ENCODE measurements at places on chromosomes 16 and 17.
A peak's percentile ranks its signal among the peaks of the same experiment; 100 is the strongest.

DNA sequence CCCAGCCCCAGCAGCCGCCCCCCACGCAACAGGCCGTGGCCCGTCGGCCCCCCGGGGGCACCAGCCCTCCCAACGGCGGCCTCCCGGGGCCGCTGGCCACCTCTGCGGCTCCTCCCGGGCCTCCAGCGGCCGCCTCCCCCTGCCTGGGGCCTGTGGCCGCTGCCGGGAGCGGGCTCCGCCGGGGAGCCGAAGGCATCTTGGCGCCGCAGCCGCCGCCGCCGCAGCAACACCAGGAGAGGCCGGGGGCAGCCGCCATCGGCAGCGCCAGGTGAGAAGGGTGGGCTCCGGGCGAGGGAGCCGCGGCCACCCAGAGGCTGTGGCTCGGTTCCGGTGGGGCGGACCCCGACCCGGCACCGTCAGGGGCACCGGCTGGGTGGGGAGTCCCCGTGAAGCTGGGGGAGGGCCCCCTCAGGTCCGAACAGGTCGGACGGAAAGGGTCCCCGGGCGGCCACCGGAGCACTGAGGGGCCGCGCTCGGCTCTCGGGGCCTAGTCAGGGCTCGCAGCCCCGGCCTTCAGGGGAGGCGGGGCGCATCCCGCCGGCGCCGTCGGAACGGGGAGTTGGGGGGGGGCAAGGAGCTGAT, 583 bp downstream of the ATXN2L start:
- no peak for DNase-seq

DNA sequence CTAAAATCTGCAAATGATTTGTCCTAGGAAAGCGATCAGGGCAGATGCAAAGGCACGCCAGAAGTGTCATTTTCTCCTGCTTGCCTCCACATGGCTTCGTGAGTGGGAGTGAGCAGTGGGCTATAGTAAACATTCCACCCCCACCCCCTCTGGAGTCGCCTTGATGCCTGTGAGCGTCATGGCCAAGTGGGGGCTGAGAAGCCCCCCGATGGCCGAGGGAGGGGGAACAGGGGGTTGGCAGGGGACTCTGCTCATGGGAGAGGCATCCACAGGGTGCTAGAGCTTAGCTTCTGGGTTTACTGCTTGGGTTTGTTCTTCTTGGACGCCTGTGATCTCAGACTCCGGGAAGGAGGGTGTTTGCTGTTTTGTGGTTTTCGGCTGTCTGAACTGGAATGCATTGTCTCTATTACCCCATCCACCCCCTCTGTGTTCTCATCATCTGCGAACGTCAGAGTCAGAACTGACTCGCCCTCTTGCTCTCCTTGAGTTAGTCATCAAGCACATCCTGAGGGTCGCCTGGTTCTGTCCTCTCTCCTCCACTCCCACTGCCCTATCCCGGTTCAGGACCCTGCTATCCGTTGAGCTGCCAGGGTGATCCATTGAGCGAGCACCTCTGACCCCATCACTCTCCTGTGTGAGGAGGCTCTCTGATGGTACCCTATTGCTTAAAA, 15.4 kb downstream of the TNS4 start:
- DNase-seq = no peak

- no peak for DNase-seq
These were observed 28.4 kb downstream of the BAIAP2 start for GRCh38 chr17:81063106-81064093.

DNA sequence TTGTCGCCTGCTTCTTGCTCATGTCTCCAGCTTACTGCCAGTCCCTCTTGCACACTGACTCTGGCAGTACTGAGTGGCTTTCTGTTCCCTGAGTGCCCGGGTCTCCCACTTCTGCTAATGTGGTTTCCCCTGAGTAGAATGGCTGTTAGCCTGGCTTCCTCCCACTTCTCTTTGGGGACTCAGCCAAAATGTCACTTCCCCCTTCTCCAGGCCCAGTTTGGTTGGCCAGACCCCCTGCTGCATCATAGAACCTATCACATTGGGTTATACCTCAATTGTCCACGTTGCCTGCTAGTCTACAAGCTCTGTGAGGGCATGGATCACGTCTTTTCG, 304.4 kb downstream of the HS3ST3B1 start:
- DNase-seq = no peak

DNA sequence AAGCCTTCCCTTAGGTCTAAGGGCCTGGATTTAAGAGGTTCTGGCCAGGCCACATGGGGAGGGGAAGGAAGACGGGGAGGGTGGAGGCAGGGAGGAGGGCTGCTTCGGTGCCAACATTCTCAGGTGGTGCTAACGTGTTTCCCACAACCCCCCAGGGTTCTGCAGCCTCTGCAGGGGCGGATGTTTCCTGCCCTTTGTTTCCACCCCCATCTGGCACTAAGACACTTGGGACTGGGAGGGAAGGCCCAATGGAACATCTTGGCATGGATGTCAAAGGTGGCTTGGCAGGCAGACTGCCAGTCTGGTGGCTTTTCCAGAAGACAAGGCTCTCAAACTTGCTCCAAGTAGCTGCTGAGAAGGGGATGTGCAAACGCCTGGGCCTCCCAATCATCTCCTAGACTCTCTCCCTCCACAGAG, 12.7 kb downstream of the HIC1 start:
- no peak for DNase-seq

GRCh38 chr16:55470533-55471371, 8.2 kb upstream of the MMP2 start:
- no peak for DNase-seq

- no peak for DNase-seq
These were observed 448.1 kb upstream of the CA10 start for GRCh38 chr17:52606590-52606989.

DNA sequence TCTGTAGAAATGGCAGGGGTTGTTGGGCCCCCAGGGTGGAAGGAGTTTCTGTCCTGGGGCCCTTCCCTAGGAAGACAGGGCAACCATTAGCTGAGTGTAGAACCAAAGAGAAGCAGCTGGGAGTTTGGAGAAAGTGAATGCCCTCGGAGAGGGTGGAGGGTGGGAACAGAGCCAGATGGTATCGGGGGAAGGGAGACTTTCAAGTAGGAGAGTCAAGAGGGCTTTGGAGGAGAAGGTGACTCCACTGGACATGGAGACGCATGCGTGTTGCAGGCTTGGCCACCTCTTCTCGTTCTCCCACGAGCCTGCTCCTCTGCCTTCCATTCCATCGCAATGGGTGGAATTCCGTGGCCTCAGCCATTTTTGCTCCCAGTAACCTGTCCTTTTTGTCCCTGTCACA, 19.4 kb downstream of the SLC47A1 start:
- DNase-seq = no peak

DNA sequence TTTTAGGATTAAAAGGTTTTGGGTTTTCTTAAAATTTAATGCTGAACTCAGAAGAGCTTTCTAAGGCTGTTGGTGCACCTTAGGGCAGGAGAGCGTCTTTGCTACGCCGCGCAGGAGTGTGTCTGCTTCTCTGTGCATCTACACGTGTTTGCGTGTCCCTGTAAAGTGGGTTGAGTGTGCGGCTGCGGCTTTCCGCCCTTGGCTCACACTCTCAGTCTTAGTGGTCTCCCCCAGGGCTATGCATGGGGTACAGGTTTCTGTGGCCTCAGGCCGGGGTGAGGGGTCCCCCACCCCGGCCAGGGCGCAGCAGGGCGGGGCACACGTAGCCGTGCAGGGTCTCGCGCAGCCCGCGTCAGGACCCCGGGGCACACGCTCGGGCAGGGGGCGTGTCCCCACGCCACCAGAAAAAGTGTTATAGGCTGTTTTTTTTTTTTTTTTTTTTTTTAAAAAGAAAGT, 727 bp upstream of the TENT4B start:
- peak; percentile 28 for DNase-seq

- DNase-seq = peak; percentile 99
These were observed 11.7 kb upstream of the SRL start for GRCh38 chr16:4253394-4254150.

DNA sequence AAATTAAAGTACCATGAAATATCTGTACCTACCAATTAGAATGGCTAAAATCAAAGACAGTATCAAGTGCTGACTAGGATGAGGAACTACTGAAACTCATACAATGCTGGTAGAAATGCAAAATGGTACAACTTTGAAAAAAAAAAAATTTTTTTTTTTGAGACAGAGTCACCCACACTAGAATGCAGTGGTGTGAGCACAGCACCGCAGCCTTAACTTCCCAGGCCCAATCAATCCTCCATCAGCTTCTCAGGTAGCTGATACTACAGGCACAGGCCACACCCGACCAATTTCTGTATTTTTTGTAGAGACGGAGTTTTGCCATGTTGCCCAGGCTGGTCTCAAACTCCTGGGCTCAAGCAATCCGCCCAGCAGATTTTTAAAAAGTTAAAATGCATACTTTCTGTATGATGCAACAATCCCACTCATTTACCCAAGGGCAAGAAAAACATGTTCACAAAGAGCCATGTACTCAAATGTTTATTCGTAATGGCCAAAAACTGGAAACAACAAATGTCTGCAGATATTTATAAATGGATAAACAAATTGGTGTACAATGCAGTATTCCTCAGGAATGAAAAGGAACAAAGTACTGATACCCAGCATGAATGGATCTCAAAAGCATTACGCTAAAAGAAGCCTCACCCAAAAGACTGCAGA, 8.7 kb downstream of the SMURF2 start:
- no peak for DNase-seq

GRCh38 chr17:13616031-13616430, 14.3 kb upstream of the HS3ST3A1 start:
- DNase-seq = no peak

- no peak for DNase-seq
These were observed 23.4 kb upstream of the MPRIP start for GRCh38 chr17:17018612-17019429.

GRCh38 chr17:66432411-66432957, 130.1 kb downstream of the PRKCA start:
- no peak for DNase-seq

DNA sequence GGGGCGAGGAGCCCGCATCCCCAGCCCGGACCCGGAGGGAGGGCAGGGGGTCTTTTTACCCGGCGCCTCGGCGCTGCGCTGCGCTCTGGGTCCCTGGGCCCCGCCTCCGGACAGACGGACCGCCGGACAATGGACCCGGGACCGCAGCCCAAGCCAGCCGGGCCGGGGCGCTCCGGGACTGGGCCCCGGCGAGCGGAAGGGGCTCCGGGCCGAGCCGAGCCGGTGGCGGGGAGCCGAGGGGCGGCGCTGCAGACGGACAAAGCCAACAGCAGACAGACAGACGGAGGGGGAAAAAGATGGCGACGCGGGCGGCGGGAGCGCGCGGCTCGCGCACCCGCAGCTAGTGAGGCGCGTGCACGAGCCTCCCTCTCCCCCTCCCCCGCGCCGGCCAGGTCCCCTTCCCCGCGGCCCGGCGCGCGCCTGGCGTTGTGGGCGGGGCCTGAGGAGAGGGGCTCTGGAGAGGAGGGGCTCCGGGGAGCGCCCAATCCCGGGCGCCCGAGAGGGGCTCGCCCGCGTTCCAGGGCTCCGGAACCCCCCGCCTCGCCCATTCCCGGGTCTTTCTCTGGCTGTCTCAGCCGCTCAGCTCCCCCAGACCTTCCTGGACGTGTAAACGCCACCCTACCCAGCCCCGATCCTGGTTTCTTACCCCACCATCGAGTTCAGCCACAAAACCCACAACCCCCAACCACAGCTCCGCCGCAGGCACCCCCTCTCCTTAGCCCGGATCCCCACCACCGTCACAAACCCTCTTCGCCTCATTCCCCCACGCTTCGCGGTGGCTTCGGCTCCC, at the start of gene ZNF821:
ZNF821 (minus strand) TSS at position 334 of the 790 bp plus-strand sequence. CDS start 4,236 bp downstream, outside the sequence.
- peak; percentile 40 for DNase-seq

- DNase-seq = no peak
These were observed 16.7 kb downstream of the DRC7 start for GRCh38 chr16:57711346-57711745.

DNA sequence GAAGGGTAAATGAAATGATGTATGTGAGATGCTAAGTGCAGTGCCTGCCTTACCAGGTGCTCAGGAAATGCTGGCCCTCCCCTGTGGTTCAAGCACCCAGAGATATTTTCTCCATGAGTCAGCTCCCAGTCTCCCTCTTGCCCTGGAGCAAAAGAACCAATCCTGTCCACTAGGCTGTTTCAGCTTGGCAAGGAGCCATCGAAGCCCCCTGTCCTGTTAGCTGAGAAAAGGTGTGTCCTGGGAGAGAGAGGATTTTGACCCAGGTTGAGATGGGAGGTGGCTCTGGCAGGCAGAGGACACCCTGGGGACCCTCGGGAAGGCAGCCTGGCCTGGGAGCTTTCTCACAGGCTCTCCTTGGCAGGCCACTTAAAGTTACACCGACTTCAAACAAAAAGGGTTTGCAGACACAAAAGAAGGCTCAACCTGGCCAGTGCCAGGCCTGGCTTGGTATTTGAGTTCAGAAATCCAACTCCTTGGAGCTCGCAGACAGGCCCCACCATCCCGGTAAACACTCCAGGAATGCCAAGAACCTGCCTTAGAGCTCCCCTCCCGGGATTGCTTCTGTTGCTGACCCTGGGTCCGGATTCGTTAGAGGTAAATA, 29.6 kb downstream of the NTN1 start:
- DNase-seq = no peak

Measured in stimulated activated CD8-positive, alpha-beta memory T cell treated with anti-CD3 and anti-CD28 coated beads, Interleukin-4, amount 100 ng/mL, for 1 hour (primary cell).